H4 (cell line): ENCODE measurements at places on chromosomes 3 and 15. TPM values are rescaled to one million over a fixed set of nuclear protein-coding genes. Genes with fewer than 3 reads are reported as not detected.
A peak's percentile ranks its signal among the peaks of the same experiment; 100 is the strongest.

MRPL3 gene
- total RNA-seq = 287 and 295 TPM in 2 replicates

SLC12A1 gene
- total RNA-seq = not detected in 2 replicates

AP3B2 gene
- 0.14 and 0.51 TPM in 2 replicates for total RNA-seq

KLF15 gene
- 1.1 and 1.6 TPM in 2 replicates for total RNA-seq

STRC gene
- total RNA-seq = 0.08 TPM in 1 of 2 replicates, not detected in the other

- DNase-seq = no peak
Observed at GRCh38 chr3:52095990-52096775, 39.8 kb upstream of the DUSP7 start.

- DNase-seq = no peak
Observed at GRCh38 chr3:14640157-14640562, 11.4 kb upstream of the CCDC174 start.

DNA sequence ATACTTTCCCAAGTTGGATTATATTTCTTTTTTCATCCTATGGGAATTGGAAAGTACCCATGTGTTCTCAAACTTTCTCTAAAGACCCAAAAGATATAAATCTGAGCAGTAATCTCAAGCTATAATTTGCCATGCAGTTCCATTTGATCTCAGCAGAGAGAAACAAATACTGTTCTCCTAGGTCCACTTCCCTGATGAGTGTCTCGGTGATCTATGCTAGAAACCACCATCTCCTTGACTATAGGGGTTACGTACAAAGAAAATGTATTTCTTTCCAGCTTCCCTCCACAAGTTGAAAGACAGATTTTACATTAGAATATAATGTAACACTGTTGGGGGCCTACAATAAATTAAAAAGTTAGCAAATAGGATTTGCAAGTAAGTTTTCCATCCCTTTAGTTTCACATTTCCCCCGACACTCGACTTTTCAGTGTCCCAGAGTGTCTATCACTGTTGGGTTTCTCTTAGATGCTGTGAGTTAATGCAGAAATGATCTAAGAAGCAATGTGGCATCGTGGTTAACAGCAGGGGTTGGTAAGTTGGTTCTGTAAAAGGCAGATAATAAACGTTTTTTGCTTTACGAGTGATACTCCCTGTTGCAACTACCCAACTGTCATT lies 465.1 kb upstream of the CFAP20DC start:
- DNase-seq = no peak

DNA sequence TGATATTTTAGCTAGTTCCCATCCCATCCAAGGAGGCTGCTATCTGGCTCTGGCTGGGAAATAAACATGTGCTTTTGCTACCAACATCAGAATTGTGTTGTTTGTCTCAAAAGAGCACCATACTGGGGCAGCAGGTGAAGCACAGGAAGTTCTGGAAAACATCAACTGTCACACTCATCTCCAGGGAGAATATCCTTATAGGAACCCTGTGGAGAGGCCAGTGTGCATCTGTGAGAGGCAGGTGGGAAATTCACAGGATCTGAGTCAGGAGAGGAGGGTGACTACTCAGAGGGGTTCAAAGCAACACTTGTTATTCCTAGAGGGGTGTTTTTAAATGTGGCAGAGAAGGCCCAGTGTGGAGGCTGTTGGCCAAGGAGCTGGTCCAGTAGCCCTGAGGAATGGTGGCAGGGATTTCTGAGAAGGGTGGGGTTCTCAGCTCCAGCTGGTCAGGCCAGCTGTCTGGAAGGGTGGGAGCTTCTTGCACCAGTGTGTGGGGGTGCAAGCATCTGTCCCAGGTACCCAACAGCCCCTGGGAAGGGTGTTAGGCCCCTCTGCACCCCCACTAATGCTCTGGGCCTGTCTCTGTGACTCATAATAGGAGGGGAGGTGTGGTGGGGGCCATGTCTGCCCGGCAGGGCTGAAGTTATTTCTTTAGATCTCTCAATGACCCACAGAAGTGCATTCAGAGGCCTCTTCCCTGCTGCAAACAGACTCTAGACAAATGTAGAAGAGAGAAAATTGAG lies 28.7 kb downstream of the RPSA start:
- no peak for DNase-seq

DNA sequence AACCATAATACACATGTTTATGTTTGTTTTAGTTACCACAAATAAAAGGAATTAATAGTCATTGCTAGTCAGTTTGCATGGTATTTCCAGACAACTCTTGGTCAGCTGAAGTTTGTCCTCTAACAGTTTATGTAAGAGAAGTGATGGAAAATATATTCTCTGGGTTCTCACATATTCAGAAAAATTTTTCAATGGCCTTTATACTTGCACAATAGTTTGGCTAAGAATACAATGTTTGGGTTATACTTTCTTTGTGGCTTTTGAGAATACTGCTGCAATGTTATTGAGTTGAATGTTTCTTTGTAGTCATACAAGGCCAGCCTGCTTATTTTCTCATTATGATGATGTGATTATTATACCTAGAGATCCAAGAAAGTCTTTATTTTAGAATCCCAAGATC lies 133.9 kb downstream of the RAP2B start:
- DNase-seq = no peak

DNA sequence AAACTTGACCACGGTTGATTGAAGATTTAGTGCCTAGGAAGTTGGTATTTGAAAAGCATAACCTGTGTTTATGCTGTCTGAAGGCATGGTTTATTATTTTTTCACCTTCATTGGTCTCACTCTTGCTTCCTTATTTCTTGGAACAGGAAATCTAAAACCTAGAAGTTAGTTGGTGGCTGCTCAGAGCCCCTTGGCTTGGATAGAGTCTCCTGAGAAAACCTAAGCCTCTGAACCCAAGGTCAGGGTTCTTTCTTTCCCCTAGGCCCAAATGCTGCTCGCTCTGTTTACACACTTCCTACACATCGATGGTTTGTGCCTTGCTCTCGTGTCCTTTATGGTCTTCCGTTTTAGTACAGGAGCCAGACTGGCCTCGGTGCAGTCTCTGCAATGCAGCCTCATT lies 82.2 kb downstream of the TRAK1 start:
- no peak for DNase-seq

- no peak for DNase-seq
Observed at GRCh38 chr15:53548236-53548635, 211.2 kb downstream of the WDR72 start.

GRCh38 chr3:9583792-9584191 lies 30.2 kb upstream of the LHFPL4 start:
- no peak for DNase-seq

- no peak for DNase-seq
Observed at GRCh38 chr15:63067306-63067705, 24.8 kb downstream of the TPM1 start.

GRCh38 chr3:69961706-69962439 lies 37.7 kb upstream of the SAMMSON start:
- DNase-seq = no peak

- peak; percentile 24 for DNase-seq
Observed at GRCh38 chr15:67542420-67543347, at the start of gene MAP2K5. Gene MAP2K5 (plus strand): TSS chr15:67542703. CDS start chr15:67543336, 633 bp downstream.

GRCh38 chr15:88448991-88449461 lies 18.2 kb downstream of the MRPL46 start:
- DNase-seq = no peak
